CD4-positive, alpha-beta T cell treated with Interleukin-15 for 4 hours (primary cell): ENCODE measurements at places on chromosomes 5 and 9.

DNA sequence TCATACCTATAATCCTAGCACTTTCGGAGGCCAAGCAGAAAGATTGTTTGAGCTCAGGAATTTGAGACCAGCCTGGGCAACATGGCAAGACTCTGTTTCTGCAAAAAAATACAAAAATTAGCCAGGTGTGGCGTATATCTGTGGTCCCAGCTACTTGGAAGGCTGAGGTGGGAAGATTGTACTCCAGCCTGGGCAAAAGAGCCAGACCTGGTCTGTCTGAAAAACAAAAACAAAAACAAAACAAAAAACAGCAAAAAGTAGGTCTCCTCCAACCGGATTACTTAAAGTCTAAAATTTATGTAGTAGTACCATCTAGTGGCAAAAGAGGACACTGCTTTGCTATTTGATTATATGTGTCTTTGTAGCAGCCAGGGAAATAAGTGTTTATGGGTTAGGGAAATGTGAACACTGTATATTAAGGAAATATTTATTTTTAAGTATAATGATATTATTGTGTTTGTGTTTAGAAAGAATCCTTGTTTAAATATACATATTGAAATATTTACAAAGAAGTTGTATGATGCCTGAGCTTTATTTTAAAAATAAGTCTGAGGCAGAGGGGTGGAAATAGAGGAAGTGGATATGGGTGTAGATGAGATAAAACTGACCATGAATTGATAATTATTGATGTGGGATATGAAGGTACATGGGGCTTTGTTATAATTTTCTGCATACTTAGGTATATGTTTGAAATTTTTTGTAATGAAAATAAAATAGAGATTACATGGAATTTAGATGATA lies 20.0 kb downstream of the APC start:
- peak; percentile 57 for DNase-seq

DNA sequence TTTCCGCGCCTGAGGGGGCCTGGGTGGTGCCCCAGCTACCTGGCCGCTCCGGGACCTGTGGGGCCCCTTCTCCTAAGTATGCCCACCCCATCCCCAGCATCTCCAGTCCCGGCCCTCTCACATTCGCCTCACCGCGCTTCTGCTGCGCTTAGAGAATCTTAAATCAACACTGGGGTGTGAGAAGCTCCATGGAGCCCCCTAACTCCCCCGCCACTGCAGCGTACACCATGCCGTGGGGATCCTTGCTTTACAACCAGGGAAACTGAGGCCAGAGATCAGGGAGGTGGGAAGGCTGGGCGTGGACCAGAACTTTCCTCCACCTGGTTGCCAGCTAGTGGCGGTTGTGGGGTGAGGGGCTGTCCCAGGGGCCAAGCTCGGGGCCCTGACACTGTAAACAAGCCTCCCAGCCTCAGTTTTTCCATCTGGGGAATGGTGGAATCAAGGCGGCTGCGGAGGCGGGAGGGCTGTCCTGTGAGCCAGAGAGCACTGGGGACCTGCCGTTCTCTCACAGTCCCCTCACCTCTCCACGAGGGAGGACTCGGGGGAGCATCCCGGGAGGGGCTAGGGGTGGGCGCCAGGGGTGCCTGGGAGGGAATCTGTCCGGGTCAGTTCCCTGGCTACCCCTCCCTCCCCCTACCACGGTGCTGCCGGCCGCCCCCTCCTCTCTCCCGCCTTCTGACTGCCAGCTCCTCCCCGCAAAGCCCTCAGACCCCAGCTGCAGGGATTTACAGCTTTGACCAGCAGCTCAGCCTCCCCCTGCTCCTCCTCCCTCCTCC lies 161.2 kb downstream of the C9orf50 start:
- no peak for DNase-seq

DNA sequence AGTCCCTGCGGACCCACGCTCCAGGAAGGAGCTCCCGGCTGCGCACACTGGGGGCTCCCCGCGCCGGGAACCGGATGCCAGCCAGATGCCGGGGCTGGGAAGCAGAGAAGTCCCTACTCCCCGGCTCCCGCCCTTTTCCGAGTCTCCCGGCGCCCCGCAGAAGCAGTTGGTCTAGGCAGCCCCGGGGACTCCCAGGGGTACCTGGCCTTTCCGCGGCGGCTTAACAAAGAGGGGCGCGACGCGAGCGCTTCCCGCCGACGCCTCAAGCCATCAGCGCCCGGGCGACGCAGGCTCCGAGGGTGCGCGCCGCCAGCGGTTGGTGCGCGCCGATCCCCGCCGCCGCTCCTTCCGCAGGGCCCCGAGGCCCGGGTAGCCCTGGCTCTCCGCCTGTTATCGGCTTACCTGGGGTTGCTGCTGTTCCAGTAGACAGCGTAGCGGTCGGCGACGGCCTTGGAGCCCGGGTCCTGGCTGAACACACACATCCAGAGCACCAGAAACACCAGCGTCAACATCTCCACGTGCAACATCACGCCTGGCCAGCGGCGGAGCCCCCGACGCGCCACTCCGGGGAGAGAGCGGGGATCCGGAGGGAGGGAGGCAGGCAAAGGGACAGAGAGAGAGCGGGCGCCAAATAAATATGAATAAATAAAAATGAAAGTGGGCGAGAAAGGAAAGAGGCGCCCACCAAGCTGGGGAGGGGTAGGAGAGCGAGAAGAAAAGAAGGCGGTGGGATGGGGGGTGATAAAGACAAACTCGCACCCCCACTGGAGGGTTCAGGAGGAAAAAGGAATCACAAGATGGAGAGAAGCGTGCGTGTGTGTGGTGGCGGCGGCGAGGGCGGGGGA lies 428 bp downstream of the EFNA5 start:
- no peak for DNase-seq

- no peak for DNase-seq
Observed at GRCh38 chr5:56166671-56167385, 66.3 kb downstream of the ANKRD55 start.

GRCh38 chr5:175872287-175873087 lies 1.1 kb downstream of the CPLX2 start:
- DNase-seq: no peak

DNA sequence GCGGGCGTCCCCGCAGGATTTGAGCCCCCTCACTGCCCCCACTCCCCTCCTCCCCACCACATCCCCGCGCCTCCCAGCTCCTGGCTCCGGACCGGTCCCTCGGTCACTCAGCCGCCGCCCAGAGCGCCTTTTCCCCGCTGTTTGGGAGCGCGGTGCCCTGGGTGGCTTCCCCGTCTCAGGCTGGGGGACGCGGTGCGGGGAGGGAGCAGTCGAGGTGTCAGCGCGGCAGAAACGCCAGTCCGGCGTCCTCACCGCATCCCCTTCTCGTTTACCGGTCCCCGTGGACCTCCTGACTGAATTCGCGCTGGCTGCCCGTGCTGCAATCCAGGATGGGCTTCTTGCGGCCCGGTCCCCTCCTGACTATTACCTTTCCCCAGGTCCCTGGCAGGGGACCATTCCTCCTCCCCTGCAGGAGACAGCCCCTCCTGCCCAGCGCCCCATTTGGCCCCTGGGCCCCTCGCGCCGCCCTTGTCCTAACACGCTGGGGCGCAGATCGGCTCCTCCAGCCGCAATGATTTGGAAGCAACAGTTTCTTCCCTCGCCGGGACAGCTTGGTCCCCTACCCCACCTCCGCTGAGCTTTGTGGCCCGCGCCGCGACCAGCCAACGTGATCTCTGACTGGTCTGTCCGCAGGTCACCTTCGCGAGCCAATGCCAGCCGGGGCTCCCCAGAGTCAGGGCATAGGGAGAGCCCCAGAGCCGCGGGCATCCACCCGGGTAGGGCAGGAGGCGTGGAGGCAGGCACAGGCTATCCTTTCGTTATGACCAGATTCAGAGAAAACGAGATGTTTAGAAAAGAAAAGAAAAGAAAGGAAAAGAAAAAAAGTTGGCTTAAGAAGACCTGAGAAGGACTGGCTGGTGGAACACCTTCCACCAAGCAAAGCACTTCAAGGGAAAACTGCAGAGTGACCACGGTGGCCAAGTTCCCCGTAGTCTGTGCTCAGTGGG lies 1.2 kb downstream of the ANKRD33B start:
- DNase-seq: no peak

DNA sequence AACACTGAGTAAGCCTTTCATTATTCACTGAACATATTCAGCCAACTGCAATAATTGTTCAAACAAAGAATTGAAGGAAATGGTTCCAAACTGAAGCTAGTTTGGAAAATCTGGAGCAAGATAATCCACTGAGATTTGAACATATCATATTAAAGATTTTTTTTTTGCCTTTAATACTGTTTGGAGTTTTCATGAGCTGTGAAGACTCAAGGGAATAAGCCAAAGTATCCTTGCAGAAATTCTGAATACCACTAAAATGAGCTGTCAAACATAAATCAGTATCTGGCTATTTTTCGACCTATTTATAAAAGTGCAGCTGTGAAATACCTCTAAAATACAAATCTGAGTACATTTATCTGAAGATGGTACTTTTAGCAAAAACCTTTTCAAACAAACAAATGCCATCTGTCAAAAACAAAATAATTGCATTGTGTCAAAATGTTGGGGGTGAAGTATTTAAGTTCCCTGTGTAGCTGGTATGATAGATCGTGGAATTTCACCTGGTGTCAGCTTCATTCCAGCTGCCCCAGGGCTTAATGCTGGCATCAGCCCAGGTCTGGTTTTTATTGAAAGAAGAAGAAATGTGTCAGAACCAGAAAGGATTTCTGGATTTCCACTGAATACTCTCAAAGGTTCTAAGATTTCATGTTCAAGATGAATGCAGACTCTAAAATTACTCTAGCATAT lies 149.0 kb upstream of the GRAMD2B start:
- no peak for DNase-seq

DNA sequence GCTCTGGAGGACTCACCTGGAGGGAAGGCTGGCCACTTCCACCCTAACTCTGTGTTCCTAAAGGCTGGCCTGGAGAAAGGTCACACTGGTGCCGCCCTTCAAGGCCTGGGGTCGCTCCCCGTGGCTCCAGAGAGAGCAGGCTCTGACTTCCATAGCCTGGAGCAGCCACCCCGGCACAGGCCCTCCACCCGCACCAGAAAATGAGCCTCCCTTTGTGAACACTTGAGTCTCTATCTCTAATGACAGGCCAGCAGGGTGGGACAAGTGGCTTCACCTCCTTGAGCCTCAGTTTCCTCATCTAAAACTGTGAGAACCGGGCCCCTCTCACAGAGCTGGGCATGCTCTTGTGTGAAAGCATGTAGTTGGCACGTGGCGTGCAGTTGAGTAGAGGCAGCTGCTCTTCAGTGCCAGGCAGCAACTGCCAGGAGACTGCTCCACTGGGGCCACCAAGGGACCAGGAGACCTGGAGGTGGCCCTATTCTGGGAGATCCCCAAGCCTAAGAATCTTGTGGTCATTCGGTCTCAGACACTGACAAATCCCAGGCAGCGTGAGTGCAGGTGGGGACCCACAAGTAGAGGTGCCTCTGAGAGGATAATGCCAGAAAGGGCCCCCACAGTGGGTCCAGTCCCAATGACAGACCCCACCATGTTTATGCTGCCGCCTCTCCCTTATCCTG lies 56.7 kb upstream of the GARNL3 start:
- no peak for DNase-seq

DNA sequence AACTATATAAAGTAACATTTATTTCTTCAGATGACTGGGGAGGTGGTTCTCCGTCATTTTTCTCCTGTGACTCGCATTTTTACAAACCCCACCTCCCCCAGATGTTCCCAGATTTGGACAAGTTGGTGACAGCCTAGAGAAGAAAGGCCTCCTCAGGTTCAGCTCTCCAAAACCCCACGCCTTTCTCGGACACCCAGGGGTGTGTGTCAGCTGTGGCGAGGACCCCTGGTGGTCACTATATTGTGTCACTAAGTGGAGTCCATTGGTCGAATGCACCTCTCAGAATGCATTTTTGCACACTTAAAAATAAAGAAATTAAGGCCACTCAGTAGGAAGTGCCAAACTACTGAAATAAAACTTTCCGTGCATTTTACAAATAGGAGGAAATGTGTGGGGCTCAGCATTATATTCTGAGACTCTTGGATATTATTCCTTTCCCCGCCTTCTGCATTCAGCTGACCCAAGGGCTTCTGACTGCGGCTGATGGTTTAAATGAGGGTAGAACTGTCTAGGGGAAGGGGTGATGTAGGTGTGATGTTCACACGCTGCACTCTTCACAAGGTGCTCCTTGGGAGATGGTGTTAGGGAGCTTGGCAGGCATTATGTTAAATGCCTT lies 47.6 kb downstream of the ACO1 start:
- peak; percentile 29 for DNase-seq

DNA sequence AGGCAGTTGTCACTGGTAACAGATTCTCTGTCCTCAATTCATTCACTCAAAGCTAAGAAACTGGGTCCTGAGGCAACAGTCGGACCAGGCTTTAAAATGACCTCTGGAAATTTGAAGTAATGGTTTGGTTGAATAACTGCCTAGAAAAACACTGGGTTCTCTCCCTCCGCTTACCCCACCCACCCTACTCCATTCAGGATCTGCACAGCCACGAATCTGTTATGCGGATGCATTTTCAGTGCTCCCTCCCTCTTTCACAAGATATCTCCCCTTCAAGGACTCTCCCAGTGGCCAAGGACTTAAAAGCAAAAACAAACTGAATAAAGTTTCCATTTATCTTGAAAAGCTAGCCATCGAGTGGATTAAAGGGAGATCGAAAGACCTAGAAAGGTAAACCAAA lies 260.2 kb upstream of the ANKRD55 start:
- DNase-seq: no peak

- no peak for DNase-seq
Observed at GRCh38 chr9:36323926-36324325, 65.7 kb upstream of the GNE start.

DNA sequence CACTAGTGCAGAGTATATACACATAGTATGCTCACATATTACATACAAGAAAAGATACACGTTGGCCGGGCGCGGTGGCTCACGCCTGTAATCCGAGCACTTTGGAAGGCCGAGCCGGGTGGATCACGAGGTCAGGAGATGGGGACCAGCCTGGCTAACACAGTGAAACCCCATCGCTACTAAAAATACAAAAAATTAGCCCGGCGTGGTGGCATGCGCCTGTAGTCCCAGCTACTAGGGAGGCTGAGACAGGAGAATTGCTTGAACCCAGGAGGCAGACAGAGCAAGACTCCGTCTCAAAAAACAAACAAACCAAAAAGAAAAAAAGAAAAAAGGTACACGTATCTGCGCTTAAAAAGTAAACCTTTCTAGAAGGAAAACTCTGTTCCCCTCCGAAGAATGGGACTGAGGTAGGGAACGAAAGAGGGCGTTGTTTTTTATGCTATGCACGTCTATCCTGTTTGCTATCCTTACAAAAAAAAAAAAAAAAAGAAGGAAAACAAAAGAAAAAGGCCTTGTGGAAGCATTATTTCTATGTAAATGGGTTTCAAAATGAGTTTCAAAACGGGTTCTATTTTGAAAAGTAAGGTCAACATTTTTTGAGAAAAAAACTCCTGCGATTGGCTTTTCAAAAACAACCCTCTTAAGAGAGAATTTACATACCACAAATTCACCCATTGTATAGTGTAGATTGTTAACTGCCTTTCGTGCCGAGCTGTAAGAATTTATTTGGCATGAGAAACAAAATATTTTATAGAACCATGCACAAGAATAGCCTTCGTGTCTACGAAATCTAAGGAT lies 1.2 kb downstream of the AK3 start:
- no peak for DNase-seq

DNA sequence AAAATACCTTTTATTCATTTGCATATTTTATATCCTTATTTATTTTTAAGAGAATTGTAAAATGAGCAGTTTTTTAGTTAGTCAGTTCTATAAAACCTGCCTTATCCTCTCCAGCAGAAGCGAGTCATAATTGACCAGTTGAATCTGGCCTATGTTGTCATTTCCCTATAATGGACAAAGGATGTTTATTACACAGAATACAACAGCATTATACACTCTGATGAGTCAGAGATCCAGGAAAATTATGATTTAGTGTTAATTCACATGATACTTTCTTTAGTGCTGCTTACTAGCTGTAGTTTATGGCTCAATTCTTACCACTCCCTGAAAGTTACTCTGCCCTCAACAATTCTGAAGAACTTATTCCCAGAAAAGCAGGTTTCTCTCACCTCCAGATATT lies 26.8 kb upstream of the LURAP1L start:
- DNase-seq: no peak

GRCh38 chr9:4994166-4994890 lies 9.3 kb downstream of the JAK2 start:
- no peak for DNase-seq
